Upper lobe of left lung (tissue), 6 donors: ENCODE measurements at places on chromosomes 6 and 20. TPM values are rescaled to one million over a fixed set of nuclear protein-coding genes. Genes with fewer than 3 reads are reported as not detected.

- H3K4me1 ChIP-seq: peaks cover 32% of the 10 kb centered on the region
- peak overlapping the region; percentile 62 for H3K4me3 ChIP-seq
- H3K27me3 ChIP-seq: no peaks in the 10 kb centered on the region
Observed at GRCh38 chr20:38804682-38805501, 605 bp upstream of the PPP1R16B start.

- H3K36me3 ChIP-seq: no peaks in the 10 kb centered on the region
- no peaks in the 10 kb centered on the region for H3K27me3 ChIP-seq
- no peak for DNase-seq
- H3K4me3 ChIP-seq: no peak overlapping the region
- no peaks in the 10 kb centered on the region for H3K4me1 ChIP-seq
Observed at GRCh38 chr20:24340933-24341332, 128.5 kb upstream of the SYNDIG1 start.

GRCh38 chr20:8981482-8981881 is 87.4 kb upstream of the PLCB4 start:
- H3K4me1 ChIP-seq: no peaks in the 10 kb centered on the region
- no peaks in the 10 kb centered on the region for H3K27me3 ChIP-seq

- H3K4me3 ChIP-seq: no peak overlapping the region
- DNase-seq: no peak
- H3K27ac ChIP-seq: no peak overlapping the region
- peaks cover 55% of the 10 kb centered on the region for H3K4me1 ChIP-seq
Observed at GRCh38 chr20:32364554-32365208, 6.5 kb downstream of the ASXL1 start.

DNA sequence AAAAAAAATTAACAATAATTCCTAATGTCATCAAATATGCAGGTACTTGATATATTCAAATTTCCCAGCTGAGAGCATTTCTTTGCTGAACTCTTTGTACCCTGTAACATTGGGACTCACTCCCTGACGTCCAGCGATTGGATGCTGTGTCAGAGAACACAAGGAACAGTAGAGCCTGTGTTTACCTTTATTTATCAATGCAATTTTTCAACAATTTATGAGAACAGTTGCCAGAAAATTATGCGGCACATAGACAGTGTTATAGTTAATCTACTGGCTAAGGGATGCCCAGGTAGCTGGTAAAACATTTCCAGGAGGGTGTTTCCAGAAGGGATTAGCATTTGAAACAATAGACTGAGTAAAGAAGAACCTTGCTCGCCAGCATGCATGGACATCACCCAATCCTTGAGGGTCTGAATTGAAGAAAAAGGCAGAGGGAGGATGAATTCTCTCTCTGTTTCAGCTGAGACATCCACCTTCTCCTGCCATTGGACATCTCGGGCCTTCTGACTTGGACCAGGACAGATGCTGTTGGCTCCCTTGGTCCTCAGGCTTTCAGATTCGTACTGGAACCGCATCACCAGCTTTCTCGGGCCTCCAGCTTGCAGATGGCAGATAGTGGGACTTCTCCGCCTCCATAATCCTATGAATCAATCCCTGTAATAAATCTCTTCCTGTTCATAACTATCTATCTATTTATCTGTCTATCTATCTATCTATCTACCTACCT is 42.2 kb upstream of the NCOA3 start:
- no peak overlapping the region for H3K4me3 ChIP-seq
- H3K36me3 ChIP-seq: no peaks in the 10 kb centered on the region
- no peak for DNase-seq
- no peaks in the 10 kb centered on the region for H3K27me3 ChIP-seq

DNA sequence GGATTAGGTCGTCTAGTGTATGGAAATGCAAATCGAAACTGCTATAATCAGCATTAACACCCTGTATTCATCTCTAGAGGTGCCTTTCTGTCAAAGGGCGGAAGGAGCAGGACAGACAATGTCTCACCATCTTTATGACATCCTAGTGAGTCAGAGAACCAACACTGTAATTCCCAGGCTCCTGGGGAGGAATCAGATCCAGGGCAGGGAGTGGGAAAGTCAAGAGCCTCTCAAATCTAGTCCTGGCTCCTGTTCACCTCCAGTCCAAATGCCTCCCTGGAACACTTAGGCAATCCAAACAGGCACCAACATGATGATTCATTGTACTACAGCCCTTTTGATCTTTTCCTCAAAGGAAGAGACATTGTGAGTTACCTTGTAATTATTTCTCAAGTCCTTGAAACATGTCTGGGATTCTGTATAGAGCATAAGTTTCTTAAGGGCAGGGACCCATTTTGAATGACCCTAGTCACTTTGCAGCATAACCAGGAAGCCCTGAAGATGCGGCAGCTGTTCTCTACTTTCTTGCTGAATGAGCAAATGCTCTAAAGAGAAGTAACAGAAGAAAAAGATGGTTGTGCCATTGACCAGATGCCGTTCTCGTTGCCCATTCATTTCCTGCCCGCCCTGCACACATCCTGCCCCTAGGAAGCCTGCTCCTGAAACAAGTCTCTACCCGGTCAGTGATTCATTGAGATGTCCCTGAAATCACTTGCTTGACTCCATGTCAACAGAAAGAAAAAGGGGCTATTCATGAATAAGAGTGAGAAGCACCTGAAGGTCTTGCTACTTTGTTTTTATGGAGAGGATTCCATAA is 112.8 kb upstream of the JARID2 start:
- H3K4me3 ChIP-seq: no peak overlapping the region
- H3K27ac ChIP-seq: no peak overlapping the region
- no peak for DNase-seq
- H3K27me3 ChIP-seq: no peaks in the 10 kb centered on the region
- no peaks in the 10 kb centered on the region for H3K4me1 ChIP-seq
- H3K36me3 ChIP-seq: no peaks in the 10 kb centered on the region

- H3K36me3 ChIP-seq: no peaks in the 10 kb centered on the region
- H3K4me1 ChIP-seq: no peaks in the 10 kb centered on the region
- H3K27me3 ChIP-seq: no peaks in the 10 kb centered on the region
- H3K27ac ChIP-seq: no peak overlapping the region
Observed at GRCh38 chr6:150231525-150231850, 88.6 kb downstream of the PPP1R14C start.

GRCh38 chr6:53640361-53640760 is 25.2 kb downstream of the KLHL31 start:
- no peak overlapping the region for H3K4me3 ChIP-seq
- H3K36me3 ChIP-seq: no peaks in the 10 kb centered on the region
- H3K4me1 ChIP-seq: no peaks in the 10 kb centered on the region
- H3K27ac ChIP-seq: no peak overlapping the region
- H3K27me3 ChIP-seq: no peaks in the 10 kb centered on the region

- no peaks in the 10 kb centered on the region for H3K27me3 ChIP-seq
- H3K4me1 ChIP-seq: no peaks in the 10 kb centered on the region
- no peaks in the 10 kb centered on the region for H3K36me3 ChIP-seq
- no peak for DNase-seq
Observed at GRCh38 chr6:142246960-142247359, 54.8 kb upstream of the ADGRG6 start.

DNA sequence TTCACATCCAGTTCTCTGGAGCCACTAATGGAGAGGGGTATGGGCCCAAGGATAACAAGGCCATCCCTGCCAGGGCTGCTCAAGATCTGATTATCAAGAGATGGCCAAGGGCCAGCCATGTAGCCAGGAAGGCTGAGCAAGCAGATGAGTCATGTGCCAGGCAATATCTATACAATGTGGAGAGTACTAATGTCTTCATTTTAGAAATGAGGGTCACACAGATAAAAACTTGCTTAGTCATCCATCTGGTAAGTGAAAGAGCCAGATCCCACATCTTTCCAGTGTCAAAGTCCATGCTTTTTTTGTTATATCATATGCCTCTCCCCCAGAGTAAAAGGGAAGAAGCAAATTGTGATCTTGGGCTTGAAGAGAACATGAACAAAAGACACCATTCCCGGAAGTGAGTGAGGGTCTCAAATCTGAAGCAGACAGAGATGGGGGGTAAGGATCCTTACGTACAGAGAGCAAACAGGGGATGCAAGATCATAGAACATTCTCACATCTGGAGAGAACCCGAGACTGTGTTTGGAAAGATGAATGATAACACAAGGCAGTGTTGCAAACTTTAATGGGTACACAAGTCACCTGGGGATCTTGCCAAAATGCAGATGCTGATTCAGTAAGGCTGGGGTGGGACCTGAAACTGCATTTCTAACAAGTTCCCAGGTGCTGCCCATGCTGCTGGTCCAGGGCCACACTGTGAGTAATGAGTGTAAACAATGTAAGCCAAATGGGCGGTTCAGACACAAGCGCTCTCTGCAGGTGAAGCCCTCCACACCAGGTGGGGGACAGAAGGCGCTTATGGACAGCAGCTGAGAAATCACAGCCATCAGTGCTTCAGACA is 20.0 kb upstream of the GSTA3 start:
- DNase-seq: no peak
- H3K4me3 ChIP-seq: no peak overlapping the region
- H3K4me1 ChIP-seq: peaks cover 13% of the 10 kb centered on the region
- H3K27me3 ChIP-seq: no peaks in the 10 kb centered on the region

DNA sequence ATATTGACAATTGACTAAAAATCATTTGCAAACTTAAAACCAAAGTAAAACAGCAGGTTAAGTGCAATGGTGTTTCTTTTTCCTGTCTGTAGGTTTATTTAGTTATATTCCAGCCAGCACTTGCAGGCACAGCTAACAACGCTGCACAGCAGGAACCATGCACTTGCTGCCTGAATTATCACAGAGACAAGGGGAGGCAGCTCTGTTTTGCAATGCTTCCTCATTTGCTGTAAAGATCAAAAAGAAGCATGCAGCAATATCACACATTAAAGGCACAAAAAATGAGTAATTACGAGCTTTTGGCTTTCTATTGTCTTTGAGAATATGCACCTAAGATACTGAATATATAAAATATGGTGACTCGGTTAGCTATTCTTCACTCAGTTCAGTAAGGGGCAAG is 241.9 kb downstream of the EPHA7 start:
- no peaks in the 10 kb centered on the region for H3K27me3 ChIP-seq
- no peaks in the 10 kb centered on the region for H3K36me3 ChIP-seq
- no peak for DNase-seq
- no peaks in the 10 kb centered on the region for H3K4me1 ChIP-seq
- no peak overlapping the region for H3K27ac ChIP-seq

- no peaks in the 10 kb centered on the region for H3K4me1 ChIP-seq
- no peak overlapping the region for H3K4me3 ChIP-seq
- no peak for DNase-seq
- H3K27me3 ChIP-seq: no peaks in the 10 kb centered on the region
- no peak overlapping the region for H3K27ac ChIP-seq
- no peaks in the 10 kb centered on the region for H3K36me3 ChIP-seq
Observed at GRCh38 chr20:53195876-53196610, 223.9 kb downstream of the TSHZ2 start.

- no peaks in the 10 kb centered on the region for H3K4me1 ChIP-seq
- no peak overlapping the region for H3K27ac ChIP-seq
- H3K27me3 ChIP-seq: no peaks in the 10 kb centered on the region
- no peaks in the 10 kb centered on the region for H3K36me3 ChIP-seq
Observed at GRCh38 chr20:6524305-6524704, 243.2 kb upstream of the BMP2 start.

- H3K27ac ChIP-seq: no peak overlapping the region
- no peak for DNase-seq
- no peaks in the 10 kb centered on the region for H3K36me3 ChIP-seq
Observed at GRCh38 chr20:47054945-47055344, 160.3 kb downstream of the EYA2 start.

DNA sequence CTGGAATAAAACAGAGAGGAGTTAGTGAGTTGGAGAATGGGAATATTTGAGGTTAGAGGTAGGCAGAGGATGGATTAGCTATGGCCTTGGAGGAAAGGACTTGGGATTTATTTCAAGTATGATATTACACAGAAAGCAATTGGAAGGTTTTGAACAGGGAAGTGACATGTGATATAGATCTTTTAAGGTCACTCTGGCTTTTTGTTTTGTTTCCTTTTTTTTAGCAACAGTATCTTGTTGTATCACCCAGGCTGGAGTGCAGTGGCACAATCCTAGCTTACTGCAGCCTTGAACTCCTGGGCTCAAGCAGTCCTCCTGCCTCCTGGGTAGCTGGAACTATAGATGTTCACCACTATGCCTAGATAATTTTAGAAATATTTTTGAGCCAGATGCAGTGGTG is 190.3 kb downstream of the UTRN start:
- no peaks in the 10 kb centered on the region for H3K27me3 ChIP-seq
- no peak overlapping the region for H3K4me3 ChIP-seq
- no peak overlapping the region for H3K27ac ChIP-seq
- no peak for DNase-seq
- H3K4me1 ChIP-seq: peaks cover 17% of the 10 kb centered on the region

GRCh38 chr6:26327450-26328264 is 37.3 kb upstream of the BTN3A2 start:
- H3K4me3 ChIP-seq: no peak overlapping the region
- H3K27ac ChIP-seq: no peak overlapping the region
- DNase-seq: no peak
- H3K27me3 ChIP-seq: peaks cover 6% of the 10 kb centered on the region
- no peaks in the 10 kb centered on the region for H3K36me3 ChIP-seq

DNA sequence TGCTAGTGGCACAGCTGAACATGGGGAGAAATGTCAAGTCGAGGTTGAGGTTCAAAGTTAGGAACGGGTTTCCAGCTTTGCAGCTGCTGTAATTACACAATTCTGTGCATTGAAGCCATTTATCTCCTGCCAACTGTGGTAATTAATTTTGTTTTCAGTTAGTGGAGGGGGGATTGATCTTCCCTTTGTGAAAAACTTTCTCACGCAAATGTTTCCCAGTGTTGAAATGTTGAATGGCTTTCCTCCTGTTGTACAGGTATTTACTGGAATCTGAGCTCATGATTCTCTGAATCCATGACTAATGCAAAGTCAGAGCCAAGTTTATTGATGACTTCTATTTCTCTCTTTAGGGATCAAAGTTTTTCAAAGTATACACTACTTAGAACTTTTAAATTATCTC is 198.4 kb upstream of the SLC35B3 start:
- H3K4me1 ChIP-seq: no peaks in the 10 kb centered on the region
- H3K4me3 ChIP-seq: no peak overlapping the region

DNA sequence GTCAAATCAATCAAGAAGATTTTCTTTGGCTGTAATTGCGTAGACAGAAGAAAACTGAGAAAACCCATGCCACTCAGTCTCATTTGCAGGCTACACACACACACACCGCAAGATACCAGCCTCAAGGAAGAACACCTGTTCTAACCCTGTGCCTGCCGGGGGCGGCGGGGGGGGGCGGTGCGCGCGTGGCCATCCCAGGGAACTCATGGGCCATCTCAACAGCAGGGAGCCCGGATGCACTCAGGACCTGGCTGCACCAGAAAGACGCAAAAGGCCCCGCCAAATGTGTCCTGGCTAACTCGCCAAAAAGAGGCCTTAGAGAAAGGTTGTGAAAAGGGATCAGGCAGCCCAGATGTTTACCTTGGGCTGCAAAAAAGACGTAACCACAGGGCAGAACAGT is 2.1 kb downstream of the B3GAT2 start:
- no peaks in the 10 kb centered on the region for H3K27me3 ChIP-seq
- H3K27ac ChIP-seq: no peak overlapping the region
- no peak overlapping the region for H3K4me3 ChIP-seq

The PNPLA1 gene
- total RNA-seq: 0.14 TPM

The ZC2HC1B gene
- not detected for total RNA-seq

The LRRC73 gene
- 0.34 TPM for total RNA-seq

The TCF19 gene
- total RNA-seq: 4.7 TPM

The HDGFL1 gene
- not detected for total RNA-seq

The SNAP91 gene
- total RNA-seq: not detected

The SMLR1 gene
- total RNA-seq: not detected

The GHRH gene
- total RNA-seq: not detected

The ADGB gene
- total RNA-seq: 7.3 TPM

The TMEM74B gene
- total RNA-seq: 11.5 TPM

The KIF25 gene
- 0.17 TPM for total RNA-seq

The ENPP3 gene
- total RNA-seq: 0.31 TPM

The RSPH9 gene
- total RNA-seq: 1.1 TPM

The DCDC2 gene
- total RNA-seq: 7.1 TPM

The TAGAP gene
- total RNA-seq: 19.3 TPM

The CNR1 gene
- 16.6 TPM for total RNA-seq

The GPR63 gene
- 0.20 TPM for total RNA-seq
